ENCODE measurements at places on chromosomes 5 and 9. TPM values are rescaled to one million over a fixed set of nuclear protein-coding genes. Genes with fewer than 3 reads are reported as not detected.

Gene NUTM2G
- total RNA-seq, result not detected

- DNase-seq, result no peak
Measured at GRCh38 chr9:108269371-108269770, 586.4 kb downstream of the ACTL7B start.

GRCh38 chr9:36985769-36986467 is 48.1 kb downstream of the PAX5 start:
- DNase-seq, result no peak

Gene SLC24A2
- total RNA-seq, result 0.06 TPM

- no peak for DNase-seq
Measured at GRCh38 chr9:136140046-136140445, 21.4 kb upstream of the TMEM250 start.

Measured in mucosa of gallbladder (tissue), 1 donor.